ENCODE measurements at places on chromosomes 3 and 15. TPM values are rescaled to one million over a fixed set of nuclear protein-coding genes. Genes with fewer than 3 reads are reported as not detected.

The TMCO5A gene
- total RNA-seq, result not detected

The ZBTB47 gene
- 82.3 TPM for total RNA-seq

The CPNE9 gene
- not detected for total RNA-seq

DNA sequence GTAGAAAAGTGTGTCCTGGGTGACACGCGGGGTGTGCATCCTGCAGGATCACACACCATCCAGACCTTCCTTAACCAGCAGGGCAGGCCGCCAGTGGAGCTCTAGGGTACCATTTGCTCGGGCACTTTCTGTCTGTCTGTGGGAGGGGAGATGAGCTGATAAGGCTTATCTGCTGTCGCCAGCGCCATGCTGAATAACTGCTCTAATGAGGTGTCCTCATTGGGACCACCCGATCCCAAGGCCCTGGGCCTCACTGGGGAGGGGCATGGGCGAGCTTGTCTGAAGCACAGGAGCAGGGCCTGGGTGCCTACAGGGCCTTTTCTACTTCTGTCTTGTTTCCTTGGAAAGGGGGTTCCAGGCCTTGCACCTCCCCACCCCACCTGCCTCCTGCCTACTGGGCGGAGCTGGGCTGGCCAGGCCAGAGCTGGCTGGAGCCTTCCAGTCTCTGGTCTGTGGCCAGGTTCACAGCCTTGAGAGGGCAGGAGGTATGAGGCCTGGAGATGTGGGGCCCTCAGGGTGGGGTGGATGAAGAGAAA, 2.5 kb upstream of the GATA2 start:
- DNase-seq, result no peak

DNA sequence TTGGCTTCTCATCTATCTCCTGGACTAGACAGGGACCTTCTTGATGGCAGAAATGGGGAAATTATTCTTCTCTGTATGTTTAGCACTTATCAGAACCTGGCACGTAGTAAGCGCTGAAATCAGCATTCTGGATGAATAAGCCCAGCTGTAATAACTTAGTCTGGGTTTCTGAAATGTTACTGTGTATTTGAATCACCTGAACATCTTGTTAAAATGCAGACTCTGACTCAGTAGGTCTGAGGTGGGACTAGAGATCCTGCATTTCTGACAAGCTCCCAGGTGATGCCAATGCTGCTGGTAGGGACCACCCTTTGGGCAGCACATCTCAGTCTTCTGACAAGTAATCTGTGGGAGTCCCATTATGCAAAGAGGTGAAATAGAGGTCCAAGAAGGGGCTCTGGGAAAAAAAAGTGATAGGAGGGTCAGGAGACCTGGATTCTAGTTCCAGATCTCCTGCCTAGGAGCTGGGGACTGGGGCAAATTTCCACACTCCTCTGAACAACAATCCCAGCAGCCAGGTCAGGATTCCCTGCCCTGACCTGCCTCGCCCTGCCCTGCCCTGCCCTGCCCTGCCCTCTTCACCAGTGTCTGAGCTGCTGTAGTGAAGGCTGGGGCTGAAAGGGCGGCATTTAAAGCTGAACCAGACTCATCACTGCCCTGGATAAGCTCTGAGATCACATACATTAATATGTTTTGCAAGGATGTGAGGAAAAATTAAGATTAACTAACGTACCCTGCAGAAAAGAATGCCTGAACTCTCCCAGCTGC, 17.2 kb upstream of the SLC6A11 start:
- no peak for DNase-seq

All from Right ventricle myocardium superior (tissue), 1 donor.